Mucosa of gallbladder (tissue), 1 donor: ENCODE measurements at places on chromosomes 12 and 14. TPM values are rescaled to one million over a fixed set of nuclear protein-coding genes. Genes with fewer than 3 reads are reported as not detected.

- DNase-seq = no peak
These were observed 72.4 kb downstream of the ATP2B1 start for GRCh38 chr12:89636052-89636775.

- DNase-seq = no peak
These were observed 20.4 kb downstream of the DLK1 start for GRCh38 chr14:100747021-100747586.

DNA sequence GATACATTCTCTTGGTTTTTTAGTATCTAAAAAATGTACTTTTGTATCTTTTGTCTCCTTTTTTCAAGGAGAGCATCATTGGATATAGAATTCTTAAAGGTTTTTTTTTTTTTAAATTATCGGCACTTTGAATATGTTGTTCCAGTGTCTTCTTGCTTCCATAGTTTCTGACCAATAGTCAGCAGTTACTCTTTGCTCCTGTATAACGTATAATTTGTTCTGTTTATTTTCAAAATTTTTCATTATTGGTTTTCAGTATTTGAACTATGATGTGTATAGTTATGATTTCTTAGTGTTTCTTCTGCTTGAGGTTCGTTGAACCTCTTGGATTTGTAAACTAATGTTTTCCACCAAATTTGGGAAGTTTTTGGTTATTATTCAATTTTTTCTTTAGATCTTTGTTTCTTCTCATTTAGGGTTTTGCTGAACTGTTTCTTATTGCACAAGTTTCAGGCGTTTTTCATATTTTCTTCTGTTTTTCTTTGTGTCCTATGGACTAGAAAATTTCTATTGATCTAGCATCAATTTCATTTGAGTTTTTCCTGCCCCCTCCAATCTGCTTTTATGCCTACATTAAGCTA is 93.9 kb downstream of the PLBD1 start:
- DNase-seq = no peak

DNA sequence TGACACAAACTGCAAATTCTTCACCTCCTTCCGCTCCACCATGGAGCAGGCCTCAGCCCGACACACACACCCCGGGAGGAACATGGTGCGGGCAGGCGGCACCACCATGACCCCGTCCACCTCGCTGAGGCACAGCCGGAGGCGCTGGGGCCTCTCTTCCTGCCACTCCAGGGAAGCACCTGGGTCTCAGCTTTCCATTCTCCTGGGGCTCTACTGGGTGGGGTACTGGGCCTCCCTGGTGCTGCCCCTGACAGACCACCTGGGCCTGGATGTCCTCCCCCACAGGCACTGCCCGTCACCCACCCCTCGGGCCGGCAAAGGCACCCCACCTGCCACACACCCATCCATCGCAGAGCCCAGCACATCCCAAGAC is 9.9 kb downstream of the AKT1 start:
- DNase-seq = no peak

- DNase-seq = no peak
These were observed 89.2 kb downstream of the KCNK10 start for GRCh38 chr14:88233915-88234314.

DNA sequence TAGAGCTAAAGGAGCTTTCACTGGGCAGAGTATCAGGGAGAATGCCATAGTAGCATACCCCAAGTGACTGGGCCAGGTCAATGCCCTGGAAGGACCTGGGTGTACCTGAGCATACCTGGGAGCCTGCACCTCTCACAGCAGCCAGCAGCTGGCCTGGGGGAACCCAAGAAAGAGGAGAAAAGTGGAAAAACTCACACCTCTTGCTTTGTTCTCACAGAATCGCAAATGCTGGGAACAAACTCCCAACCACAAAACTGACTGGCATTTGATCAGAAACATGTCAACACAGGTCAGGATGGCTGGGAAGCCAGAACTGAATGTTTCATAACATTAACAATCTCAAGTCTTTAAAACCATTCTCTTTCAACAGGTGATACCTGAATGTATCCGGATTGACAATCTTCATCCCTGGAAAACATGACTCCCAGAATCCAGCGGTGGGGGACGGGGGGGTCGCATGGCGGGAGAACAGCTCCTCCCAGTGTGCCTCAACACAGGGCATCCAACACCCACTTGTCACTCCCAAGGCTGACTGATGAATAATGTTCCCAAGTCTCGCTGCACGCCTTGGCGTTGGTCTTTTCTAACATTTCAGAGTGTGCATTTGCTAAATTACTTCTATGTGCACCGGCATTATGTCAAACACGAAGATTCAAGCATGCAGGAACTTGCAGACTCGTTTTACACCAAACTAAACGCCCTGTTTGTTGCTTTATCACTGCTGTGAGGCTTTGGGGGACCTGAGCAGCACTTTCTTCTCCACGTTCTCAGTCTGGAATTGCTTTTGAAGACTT is 7.9 kb downstream of the FOXN3 start:
- no peak for DNase-seq

DNA sequence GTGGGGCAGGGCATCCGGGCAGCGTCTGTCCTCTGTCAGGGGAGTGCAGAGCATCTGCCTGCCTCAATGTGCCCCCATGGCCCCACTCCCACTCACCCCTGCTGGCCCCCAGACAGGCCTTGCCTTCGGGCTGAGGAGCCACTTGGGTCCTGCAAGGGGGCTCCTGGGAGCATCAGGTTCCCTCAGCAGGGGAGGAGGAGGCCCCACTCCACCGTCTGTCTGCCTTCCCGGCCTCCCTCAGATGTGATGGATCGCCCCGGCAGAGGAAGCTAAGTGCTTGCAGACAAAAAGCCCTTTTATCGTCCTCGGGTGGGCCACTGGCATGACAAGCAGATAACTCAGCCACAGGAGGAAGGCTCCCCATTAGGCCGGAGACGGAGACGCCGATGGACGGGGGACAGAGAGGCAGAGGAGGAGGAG is 35.1 kb downstream of the NCOR2 start:
- DNase-seq = no peak

GRCh38 chr14:90513161-90514014 is 116.6 kb downstream of the CALM1 start:
- peak; percentile 90 for DNase-seq

- DNase-seq = peak; percentile 39
These were observed 69.4 kb upstream of the ACTN1 start for GRCh38 chr14:69048456-69048855.

DNA sequence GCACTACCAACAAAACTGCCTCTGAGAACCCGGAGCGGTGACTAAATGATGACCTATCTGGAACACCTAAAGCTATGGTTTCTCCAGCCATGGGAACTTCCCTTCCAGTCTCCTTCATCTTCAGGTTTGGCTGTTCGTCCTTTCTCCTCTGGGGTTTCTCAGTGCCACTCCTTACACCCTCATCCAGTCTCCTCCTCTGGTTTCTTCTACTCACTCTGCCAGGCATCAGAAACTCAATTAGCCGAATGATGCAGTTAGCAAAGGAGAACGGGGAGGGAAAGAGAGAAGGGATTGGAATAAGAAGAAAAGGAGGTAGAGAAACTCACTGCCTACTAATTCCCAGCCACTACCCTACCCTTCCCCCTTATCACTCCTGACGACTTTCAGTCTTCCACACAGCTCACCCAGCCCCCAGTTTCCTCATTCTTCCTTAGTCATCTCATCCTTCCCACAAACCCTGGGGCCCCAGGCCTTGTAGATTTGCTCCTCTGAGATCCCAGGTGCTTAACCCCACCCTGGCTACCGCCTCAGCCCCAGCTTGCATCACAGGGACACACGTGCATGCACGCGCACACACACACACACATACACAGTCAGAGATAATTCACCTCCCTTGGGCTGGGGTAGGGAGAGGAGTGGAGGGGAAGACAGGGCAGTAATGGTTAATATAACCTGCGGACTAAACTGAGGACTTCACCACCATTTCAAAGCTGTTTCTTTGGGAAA is 13.0 kb downstream of the FGD6 start:
- DNase-seq = peak; percentile 66

DNA sequence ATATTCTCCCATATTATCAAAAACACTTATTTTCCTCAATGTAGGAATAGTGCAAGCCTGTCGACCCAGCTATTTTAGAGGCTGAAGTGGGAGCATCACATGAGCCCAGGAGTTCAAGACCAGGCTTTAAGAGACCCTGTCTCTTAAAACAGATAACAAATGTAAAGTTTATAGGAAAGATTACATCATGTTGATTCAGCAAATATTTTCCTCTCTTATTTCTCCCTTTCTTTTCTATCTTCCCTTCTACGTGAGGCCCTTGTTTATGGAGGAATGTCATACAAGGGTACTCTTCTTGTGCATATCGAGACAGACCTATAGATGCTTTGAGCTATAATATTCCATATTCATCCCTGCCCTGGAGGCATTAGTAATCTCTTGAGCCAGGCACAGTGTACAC is 36.5 kb upstream of the FGD4 start:
- DNase-seq = no peak

GRCh38 chr14:29111554-29111953 is 345.0 kb downstream of the FOXG1 start:
- DNase-seq = no peak

DNA sequence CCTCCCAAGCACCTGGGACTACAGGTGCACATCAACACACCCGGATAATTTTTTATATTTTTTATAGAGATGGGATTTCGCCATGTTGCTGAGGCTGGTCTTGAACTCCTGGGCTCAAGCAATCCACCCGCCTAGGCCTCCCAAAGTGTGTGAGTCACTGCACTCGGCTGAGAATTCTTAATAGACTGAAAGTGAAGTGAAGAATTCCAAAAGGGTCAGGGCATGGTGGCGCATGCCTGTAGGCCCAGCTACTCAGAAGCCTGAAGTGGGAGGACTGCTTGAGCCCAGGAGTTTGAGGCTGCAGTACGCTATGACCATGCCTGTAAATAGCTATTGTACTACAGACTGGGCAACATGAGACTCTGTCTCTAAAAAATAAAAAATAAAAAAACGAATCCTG is 43.7 kb downstream of the TCHP start:
- DNase-seq = no peak

- no peak for DNase-seq
These were observed 15.6 kb upstream of the DYNC1H1 start for GRCh38 chr14:101948666-101949216.

GRCh38 chr14:50560931-50561285 is 963 bp downstream of the ATL1 start:
- DNase-seq = peak; percentile 81

- DNase-seq = no peak
These were observed 759.3 kb downstream of the BCL11B start for GRCh38 chr14:98512501-98513251.

- no peak for DNase-seq
These were observed 62.0 kb upstream of the CSRP2 start for GRCh38 chr12:76940671-76941445.

- no peak for DNase-seq
These were observed 9.0 kb upstream of the DCAF4 start for GRCh38 chr14:72917094-72917802.

GRCh38 chr14:22614240-22614799 is 16.2 kb downstream of the ABHD4 start:
- peak; percentile 24 for DNase-seq

DNA sequence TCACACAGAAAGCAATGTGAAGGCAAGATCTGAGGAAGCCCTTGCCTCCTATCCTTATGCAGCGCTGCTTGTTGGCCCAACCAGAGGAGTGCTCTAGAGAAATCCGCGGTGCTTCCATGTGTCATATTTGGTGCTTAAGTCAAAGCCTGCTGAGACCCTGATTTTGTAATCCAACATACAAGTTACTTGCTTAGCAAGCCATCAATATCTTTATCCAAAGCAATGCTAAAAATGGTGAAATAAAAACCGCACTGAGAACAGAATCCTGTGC is 250.0 kb downstream of the MED13L start:
- no peak for DNase-seq

DNA sequence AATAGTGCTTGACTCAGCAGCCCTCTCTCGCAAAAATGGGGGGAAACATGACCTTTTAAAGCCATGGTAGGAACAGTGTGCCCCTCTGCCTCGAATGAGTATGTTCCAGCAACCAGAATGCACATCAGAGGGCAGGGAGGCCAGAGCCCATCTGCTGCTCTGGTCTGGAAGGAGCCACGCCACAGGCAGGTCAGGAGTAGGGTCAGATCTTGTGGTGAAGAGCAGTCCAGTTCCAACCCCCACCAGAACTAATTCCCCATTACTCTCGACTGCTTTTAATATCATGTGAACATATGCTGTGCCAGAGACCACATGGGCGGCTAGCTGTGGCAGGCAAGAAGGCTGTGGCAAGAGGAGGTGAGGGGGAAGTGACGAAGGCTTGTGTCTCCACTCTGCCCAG is 34.6 kb upstream of the TMX1 start:
- DNase-seq = no peak

- no peak for DNase-seq
These were observed 762 bp downstream of the PPP2R5E start for GRCh38 chr14:63542231-63542999.

DNA sequence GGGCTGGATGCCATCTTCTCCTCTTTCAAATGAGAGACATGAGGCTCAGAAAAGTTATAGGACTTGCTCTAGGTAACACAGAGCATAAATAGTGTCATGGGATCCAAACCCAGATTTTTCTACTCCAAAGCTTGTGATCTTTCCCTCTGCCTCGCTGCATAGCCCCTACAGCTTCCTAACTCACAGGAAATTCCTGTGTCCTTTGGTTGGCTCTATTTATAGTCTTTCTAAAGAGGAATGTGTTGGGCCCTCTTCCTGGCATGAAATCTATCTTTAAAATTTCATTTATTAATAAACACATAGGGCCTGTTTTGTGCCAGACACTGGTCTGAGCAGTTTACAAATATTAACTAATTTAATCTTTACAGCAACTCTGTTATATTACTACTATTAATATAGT is 9.8 kb upstream of the KCNA5 start:
- no peak for DNase-seq

- no peak for DNase-seq
These were observed 544.5 kb upstream of the ATP2B1 start for GRCh38 chr12:90253136-90253535.

GRCh38 chr12:87931812-87932211 is 97.4 kb downstream of the C12orf50 start:
- no peak for DNase-seq

GRCh38 chr12:45878630-45879255 is 111.6 kb downstream of the SCAF11 start:
- DNase-seq = no peak

DNA sequence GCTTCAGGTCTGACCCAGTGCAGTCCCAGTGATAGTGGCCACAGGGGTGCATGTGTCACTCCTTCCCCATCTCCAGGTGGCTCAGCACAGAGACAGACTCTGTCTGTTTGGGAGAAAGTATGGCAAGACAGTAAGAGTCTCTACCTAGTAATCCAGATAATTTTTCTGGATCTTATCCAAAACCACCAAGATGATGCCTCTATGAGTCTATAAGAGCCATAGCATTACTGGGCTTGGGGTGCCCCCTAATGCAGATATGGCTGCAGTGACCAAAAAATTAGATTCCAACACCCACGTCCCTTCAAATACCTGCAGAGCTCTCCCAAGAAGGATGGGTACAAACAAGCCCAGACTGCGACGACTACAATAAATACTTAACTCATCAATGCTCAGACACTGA is 123.8 kb downstream of the GRIP1 start:
- DNase-seq = no peak

GRCh38 chr14:59238216-59238615 is 49.7 kb downstream of the DAAM1 start:
- no peak for DNase-seq

HNF1A gene
- total RNA-seq = 12.0 TPM

CMTM5 gene
- total RNA-seq = 2.2 TPM

SDR9C7 gene
- not detected for total RNA-seq

ITGB7 gene
- total RNA-seq = 5.8 TPM

GRIN2B gene
- total RNA-seq = 0.03 TPM

PTPRB gene
- 26.0 TPM for total RNA-seq
